NCI-H524 (cell line): ENCODE measurements at places on chromosomes 2 and 18.

DNA sequence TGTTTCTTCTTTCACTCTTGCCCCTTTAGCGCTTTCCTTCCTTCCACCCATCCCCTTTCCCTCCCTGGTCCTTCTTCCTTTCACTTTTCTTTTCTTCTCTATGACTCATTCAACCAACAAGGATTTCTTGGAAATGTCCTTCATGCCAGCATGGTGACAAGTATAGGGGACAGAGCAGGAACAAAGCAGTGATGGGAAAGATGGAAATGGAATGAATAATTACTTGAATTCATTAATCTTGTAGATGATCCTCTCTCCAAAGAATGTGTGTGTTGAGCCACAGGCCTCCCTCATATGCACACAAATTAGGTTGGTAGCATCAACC lies 1.5 kb downstream of the VAMP5 start:
- no peak for DNase-seq

DNA sequence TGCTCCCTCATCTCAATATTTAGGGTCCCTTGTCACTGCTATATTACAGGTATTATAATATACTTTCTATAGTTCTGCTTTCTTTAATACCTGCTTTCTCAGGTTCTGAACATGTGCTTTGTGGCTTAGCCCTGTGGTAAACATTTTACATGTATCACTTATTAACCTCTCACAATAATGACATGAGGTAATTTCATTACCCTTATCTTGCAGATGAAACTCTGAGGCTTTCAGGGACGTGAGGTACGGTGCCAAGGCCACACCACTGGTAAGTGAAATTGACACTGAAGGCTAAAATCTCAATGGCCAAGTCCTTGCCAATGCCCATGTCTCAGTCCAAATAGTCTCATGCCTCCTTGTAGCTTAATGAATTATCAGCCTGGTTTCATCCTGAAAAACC lies 21.7 kb downstream of the LINC00305 start:
- DNase-seq: no peak

DNA sequence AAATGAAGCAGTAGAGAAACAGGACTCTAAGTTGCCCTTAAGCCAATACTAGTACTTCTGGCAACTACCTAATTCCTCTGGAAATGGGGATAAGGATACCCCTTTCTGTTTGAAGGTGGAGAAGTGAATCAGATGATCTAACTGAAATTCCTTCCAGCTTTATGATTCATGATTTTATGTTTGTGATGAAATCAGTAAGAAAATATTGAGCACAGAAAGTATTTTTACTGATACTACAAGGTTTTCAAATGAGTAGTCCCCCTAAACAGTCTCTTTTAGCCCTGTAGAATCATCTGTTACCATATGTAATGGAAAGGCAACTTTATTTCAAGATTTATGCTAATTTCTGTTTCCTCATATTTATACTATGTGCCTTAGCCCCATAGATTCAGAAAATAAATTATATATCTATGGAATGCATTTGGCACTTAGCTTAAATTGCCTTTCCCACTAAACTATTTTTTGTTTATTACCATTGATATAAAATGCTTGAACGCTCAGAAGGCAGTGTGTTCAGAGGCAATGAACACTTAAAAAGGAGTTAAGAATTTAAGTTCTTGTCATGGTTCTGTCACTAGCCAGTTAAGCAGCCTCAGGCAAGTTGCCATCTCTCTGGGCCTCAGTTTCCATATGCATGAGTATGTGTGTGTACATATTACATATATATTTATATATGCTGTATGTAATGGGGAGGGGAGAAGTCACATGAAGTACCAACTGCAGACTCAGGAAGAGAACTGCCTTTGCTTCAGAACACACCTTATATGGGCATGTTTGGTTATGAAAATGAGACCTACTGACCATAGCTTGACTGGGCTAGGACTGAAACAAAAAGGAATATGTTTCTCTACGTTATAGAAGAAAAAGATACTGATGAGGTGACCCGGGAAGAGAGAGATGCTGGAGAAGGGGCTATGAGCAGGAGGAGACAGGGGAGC lies 97.7 kb downstream of the CDC42EP3 start:
- no peak for DNase-seq

- DNase-seq: no peak
Observed at GRCh38 chr18:67483237-67483636, 33.3 kb downstream of the DSEL start.

- no peak for DNase-seq
Observed at GRCh38 chr2:139067072-139067471, 286.9 kb upstream of the NXPH2 start.

GRCh38 chr18:21851327-21851961 lies 110.9 kb downstream of the MIB1 start:
- no peak for DNase-seq

DNA sequence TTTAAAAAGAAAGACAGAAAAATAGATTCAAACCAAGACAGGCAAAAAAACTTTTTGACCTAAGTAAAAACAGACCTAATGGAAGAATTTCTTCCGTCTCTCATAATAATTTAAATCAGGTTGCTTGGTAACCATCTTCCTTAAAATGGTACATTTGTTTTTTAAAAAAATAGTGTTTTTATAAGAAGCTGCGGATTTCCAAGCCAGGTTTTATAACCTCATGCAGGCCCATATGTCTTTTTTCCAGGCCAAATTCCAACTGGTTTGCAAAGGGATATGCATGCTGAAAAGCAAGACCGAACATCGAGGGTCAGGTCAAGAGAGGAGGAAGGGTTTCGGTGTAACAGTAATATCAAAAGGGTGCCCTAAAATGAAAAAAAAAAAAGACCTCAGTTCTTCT lies 172.9 kb downstream of the MAIP1 start:
- DNase-seq: no peak

DNA sequence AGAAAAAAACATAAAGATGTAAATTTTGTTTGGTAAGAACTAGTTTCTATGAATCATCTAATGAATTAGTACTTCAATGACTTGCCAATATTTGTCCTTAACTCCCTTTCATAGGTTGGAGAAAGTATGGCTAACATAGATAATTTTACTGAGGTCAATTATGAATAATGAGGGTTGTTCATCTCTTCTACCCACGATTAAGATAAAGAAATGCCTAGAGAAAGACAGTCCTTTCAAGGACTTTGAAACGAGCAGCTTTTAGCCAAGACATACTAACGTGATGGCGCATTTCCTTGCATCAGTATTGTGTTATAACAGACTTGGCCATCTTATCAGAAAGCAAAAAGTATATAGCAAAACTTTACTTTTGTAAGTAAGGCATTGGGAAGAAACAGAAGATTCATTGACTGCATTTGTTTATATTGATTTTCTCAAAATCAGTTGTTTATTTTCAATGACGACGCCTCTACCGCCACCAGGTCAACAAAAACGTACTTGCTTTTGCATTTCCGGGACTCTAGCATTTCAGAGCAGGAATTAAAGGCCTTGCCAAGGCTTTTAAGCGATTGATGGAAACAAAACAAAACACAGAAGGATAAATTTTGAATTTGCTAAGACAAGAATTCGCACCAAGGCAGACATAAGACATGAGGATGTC lies 961 bp downstream of the RBM43 start:
- DNase-seq: no peak

GRCh38 chr2:34703292-34703691 lies 1104.2 kb upstream of the FAM98A start:
- DNase-seq: no peak

- DNase-seq: no peak
Observed at GRCh38 chr18:24103320-24104021, 35.4 kb upstream of the CABYR start.

DNA sequence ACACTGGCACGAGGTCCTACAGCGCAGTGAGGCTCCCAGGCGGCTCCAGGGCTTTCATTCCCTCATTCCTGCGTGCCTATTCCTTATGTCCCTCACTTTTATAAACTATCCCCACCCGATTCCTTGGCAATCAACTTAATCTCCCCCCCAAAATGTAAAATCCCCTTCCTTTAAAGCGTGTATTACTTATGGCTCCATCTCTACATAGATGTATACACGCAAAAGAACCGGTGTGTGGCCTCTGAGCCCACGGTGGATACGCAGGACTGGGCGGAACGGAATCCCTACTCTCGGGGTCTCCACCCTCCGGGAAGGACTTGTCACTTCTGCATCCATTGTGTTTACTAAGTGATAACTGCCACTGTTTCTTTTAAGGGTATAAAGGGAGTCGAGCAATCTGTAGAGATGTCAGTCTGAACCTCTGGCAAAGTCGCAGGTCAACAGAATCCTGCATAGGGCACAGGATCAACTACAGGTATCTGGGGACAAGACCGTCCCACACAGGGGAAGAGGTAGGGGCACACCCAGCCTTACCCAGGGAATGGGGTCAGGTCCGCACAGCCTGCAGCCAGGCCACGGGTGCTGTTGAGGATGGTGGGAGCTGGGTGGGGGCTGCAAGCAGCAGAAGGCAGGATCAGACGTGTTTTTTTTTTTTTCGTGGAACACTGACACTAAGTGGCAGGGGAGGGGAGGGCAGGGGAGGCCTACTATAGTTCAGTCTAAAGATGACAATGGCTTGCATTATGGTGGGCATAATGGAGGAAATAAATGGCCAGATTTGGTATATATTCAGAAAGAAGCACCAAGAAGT lies 42.1 kb downstream of the HDLBP start:
- no peak for DNase-seq

DNA sequence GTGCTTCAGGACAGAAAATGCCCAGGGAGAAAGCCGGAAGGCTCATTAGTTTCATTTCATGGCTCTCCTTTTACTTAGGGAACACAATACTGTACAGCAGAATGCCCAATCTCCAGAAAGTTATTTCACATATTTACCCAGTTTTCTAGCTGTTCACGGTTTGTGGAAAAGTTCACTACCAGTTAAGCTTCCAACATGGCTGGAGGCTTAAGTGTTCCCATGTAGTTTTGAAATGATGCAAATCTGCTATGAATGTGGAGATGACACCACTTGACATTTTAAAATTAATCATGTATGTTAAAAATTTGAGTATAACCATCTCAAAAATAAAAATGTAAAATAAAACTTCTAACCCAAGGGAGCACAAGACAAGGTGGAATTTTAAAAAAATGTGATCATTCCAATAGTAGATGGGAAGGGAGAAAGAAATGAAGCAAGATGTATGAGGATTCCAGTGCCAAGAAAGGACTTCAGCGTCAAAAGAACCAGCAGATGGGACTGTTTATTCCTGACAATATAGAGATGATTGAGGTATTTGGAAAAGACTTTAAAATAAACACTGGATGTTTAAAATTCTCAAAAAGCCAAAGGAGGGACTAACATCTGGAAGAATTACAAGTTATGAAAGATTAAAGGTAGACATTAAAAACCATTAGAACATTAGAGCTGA lies 60.9 kb upstream of the OSR1 start:
- no peak for DNase-seq

DNA sequence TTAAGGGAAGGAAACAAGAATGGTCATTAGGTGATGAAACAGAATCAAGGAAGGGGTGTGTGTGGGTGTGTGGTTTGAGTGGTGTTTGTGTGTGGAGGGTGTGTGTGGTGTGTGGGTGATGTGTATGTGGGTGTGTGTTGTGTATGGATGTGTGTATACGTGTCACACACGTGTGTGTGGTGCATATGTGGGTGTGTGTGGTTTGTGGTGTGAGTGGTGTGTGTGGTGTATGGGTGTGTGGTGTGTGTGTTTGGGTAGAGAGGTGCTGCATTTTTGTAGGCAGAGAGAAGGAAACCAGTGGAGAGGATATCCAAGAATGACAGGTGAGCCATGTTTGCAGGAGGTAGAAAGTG lies 1.1 kb upstream of the CEP192 start:
- DNase-seq: no peak

- DNase-seq: no peak
Observed at GRCh38 chr18:22985250-22985649, 52.1 kb downstream of the RBBP8 start.

GRCh38 chr2:230016844-230017243 lies 51.9 kb downstream of the SLC16A14 start:
- no peak for DNase-seq

GRCh38 chr2:153488072-153488471 lies 9.5 kb upstream of the RPRM start:
- no peak for DNase-seq

DNA sequence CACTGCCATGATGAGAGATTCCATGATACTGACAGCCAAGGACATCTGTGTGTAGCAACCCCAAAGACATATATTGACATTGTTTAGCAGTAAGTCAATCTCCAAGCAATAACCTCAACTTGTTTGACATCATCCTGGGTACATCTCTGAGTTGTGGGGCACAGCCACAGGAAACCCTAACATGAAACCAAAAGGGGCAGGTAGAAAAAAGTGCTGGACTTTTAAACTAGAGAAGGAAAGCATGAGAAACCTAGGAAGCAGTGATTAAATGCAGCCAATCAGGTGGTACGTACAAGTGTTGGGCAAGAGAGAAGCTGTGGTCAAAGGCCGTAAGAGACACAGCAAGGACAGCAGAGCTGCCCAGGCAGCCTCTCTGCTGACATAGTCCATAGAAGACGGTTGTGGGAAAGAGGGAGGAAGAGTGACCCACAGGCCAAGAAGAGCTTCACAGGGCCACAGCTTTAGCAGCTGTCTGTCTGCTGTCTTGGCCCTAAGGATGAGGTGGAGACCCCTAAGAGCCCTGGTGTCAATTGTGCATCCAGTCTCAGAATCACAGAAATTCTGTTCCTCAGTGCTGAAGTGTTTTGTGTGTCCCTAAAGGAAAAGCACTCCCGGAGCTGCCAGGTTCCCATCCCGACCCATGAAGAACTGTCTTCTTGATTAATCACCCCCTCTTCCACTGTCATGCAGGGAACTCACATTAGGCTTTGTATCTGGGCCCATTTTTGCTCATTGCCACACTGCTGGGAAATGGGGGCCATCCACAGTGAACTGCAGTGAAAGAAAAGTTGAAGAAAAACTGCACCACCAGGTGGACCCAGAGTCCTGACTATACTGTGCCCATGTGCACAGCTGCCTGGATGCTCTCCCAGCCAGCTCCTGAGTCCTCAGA lies 25.4 kb upstream of the CHN1 start:
- no peak for DNase-seq

DNA sequence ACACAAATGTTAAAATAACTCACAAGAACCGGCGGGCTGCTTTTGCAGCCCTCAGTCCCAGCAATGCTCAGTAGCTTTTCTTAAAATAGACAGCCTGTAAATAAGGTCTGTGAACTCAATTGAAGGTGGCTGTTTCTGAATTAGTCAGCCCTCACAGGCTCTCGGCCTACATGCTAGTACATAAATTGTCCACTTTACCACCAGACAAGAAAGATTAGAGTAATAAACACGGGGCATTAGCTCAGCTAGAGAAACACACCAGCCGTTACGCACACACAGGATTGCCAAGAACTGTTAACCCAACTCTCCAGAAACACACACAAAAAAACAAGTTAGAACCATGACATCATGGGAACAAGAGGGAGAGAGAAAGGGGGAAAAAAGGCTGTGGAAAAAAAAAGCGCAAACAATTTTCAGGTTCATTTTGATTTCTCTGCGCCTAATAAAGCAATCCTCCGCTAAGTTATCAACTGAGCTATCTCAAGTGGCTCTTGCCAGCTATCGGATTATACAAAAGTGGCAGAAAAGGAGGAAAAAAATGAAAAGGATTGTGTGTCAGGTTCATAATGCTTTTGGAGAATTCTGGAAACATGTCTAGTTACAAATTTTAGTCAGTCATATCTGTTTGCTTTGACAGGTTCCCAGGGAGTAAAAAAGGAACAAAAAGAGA lies 89.1 kb downstream of the ZEB2 start:
- DNase-seq: peak; percentile 65

GRCh38 chr18:50008306-50008705 lies 186.6 kb downstream of the MYO5B start:
- peak; percentile 93 for DNase-seq

- DNase-seq: no peak
Observed at GRCh38 chr2:45681675-45682074, 30.2 kb downstream of the PRKCE start.
